Amniotic stem cell (primary cell): ENCODE measurements at places on chromosomes 12 and 14.

GRCh38 chr14:54680651-54681050, 113.7 kb downstream of the SAMD4A start:
- no peak for DNase-seq

DNA sequence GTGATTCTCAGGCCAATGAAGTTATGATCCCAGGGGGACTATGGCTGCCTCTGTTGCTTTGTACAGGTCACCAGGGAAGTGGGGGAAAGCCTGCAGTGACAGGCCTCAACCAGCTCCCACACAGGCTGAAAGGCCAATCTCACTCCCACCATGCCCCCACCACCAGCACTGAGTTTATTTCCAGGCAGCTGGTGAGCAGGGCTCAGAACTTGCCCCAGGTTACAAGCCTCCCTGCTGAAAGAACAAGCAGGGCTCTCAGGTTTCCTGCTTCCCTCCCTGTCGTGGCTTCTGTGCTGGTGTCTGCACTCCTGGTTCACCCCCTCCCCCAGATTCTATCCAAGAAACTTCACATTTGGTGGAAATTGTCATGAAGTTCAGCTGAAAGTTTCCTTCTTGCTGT, 260.3 kb downstream of the CCDC59 start:
- no peak for DNase-seq

DNA sequence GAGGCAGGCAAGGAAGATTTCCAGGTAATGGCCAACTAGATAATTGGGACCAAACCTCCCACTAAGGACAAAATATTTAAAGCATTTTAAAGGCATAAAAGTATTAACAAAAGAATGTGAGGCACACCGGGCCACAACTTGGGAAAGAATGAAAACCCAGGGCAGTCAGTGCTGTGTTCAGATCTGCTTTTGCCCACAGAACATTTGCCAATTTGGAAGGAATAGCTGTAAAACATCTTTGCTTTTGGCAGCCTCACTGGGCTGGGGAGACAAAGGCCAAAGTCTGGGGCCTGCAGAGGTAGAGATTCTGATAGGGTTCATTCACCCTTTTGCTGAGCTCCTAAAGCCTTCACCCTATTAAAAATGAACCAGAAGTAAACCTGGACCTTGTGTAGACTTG, 82.3 kb downstream of the SYNE3 start:
- no peak for DNase-seq

- no peak for DNase-seq
These were observed 2.8 kb downstream of the PPP1CC start for GRCh38 chr12:110739894-110740293.

DNA sequence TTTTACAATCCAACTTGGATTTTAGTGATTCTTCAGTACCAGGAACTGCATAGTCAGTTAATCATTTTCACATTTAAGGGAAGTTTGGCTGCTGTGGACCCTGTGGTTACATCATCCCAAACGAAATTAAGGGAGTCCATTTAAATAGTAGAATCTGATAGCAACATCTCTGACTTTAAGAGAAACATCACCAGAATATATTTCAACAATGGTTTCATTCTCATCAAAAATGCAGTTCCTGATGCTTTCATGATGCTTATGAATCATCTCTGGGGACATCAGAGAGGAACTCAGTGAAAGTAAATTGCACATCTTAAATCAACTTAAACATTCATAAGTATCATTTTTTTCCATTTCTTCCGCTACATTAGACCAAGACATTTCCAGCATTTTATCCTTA, 1170.7 kb downstream of the FSCB start:
- DNase-seq: no peak

DNA sequence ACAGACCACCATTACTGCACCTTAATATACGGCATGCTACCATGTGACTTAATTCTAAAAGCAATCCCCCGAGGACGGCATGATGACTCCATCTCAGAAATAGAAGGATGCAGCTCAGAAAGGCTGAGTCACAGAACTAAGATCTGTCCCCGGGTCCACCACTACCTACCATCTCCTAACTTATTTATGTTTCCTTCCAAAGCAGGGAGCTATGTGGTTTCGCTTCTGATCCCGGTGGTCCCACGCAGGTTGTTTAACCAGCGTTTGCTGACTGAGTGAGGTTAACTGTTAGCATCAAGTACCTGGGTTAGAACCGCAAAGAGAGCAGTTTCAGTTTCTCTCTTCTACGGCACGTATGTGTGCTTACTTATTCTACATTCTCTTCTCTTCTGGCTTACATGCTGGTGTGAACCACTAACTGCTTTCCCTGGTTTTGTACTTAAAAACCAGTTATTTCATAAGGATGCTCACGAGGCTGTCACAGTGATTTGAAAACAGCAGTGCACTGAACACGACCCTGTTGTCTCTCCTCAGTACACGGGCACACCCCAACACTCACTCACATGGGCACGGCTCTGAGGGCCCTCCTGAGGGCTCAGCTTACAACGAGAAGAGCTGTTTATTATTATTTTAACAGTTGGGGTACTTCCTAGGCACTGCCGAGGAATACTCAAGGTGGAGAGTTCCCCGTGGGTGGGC, 66.7 kb downstream of the CCDC88C start:
- no peak for DNase-seq

DNA sequence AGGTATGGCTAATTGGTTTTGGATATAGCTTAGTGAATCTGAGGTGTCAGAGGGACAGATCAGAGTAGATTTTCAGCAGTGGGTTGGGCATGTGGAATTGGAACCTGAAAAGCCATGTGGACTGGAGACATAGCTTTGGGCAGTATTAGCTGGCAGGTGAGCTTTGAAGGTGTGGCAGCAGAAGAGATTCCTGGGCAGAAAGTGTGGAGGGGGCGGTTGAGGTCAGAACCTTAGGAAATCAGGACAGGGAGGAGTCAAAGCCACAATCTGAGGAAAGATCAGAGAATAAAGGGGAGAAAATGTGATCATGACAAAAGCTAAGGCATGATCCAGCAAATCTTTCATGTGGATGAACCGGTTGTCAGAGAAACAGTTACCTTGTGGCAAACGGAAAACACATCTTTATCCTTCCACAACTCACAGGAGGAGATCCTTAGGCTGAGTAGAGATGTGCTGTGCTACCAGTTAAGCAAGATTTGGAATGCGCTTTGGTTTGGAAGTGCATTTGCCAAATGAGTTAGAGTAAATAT, 56.4 kb downstream of the PTGER2 start:
- no peak for DNase-seq
